Right ventricle myocardium inferior (tissue), 1 donor: ENCODE measurements at places on chromosomes 5 and 9. TPM values are rescaled to one million over a fixed set of nuclear protein-coding genes. Genes with fewer than 3 reads are reported as not detected.

NR4A3 gene
- total RNA-seq = 3.9 TPM

LRRC26 gene
- not detected for total RNA-seq

GRHPR gene
- total RNA-seq = 111 TPM

SPRY4 gene
- total RNA-seq = 9.7 TPM

FGF18 gene
- 10.1 TPM for total RNA-seq

C5orf46 gene
- 2.4 TPM for total RNA-seq

BAAT gene
- total RNA-seq = not detected

MYO10 gene
- total RNA-seq = 4.8 TPM

N4BP3 gene
- 2.9 TPM for total RNA-seq

MTRR gene
- total RNA-seq = 32.2 TPM

TARS1 gene
- 67.7 TPM for total RNA-seq

HEMGN gene
- 0.11 TPM for total RNA-seq

ABCA1 gene
- 12.6 TPM for total RNA-seq

SPATA31A3 gene
- not detected for total RNA-seq

PRRX2 gene
- 0.54 TPM for total RNA-seq

FOXD4 gene
- not detected for total RNA-seq

UBE2D2 gene
- 116 TPM for total RNA-seq

OR1N2 gene
- total RNA-seq = not detected

ARID3C gene
- not detected for total RNA-seq

SPINK6 gene
- not detected for total RNA-seq

FOXD4L5 gene
- total RNA-seq = not detected

ADRB2 gene
- 5.5 TPM for total RNA-seq

TLX3 gene
- total RNA-seq = not detected

UGT3A2 gene
- total RNA-seq = not detected

CERT1 gene
- total RNA-seq = 26.0 TPM

PCDHGA7 gene
- 7.2 TPM for total RNA-seq

PDE8B gene
- 1.0 TPM for total RNA-seq

TMEM215 gene
- not detected for total RNA-seq

MARCHF11 gene
- 5.4 TPM for total RNA-seq

DNM1 gene
- total RNA-seq = 6.1 TPM

C5orf58 gene
- not detected for total RNA-seq

GHR gene
- total RNA-seq = 14.7 TPM

GABBR2 gene
- 0.38 TPM for total RNA-seq

SPATA6L gene
- total RNA-seq = 0.38 TPM

CER1 gene
- total RNA-seq = not detected

SOX30 gene
- 0.19 TPM for total RNA-seq

QRFP gene
- total RNA-seq = not detected

KIF24 gene
- total RNA-seq = 0.78 TPM

PCDHB3 gene
- total RNA-seq = 0.70 TPM

ARAP3 gene
- total RNA-seq = 14.7 TPM

RASGRF2 gene
- total RNA-seq = 5.9 TPM

HTR4 gene
- 0.22 TPM for total RNA-seq

SLCO4C1 gene
- 0.08 TPM for total RNA-seq

HAVCR2 gene
- total RNA-seq = 3.5 TPM

OTP gene
- total RNA-seq = not detected

PCDH12 gene
- 10.4 TPM for total RNA-seq

PCDHGB6 gene
- total RNA-seq = 5.9 TPM

IRX4 gene
- total RNA-seq = 17.6 TPM

CANX gene
- 504 TPM for total RNA-seq

MYMK gene
- not detected for total RNA-seq

GFI1B gene
- 0.43 TPM for total RNA-seq
